Right lung (tissue), 10 donors: ENCODE measurements at places on chromosomes 11 and 22. TPM values are rescaled to one million over a fixed set of nuclear protein-coding genes. Genes with fewer than 3 reads are reported as not detected.

DNA sequence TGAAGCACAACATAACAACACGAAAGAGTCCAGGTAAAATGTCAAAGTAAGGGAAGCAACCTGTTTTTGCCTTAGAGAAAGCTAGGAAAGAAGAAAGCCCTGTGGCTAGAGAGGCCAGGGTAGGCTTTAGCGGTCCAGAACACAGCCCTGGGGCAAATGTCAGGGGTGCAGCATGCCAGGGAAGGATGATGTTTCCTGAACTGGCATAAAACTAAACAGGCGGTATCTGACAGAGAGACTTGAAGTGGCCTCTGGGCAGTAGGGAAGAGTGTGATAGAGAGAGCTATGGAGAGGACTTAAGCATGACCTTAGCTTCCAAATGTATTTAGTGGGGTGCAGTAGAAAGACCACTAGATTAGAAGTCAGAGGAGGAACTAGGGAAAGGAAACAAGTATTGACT lies 103.5 kb downstream of the KCNC1 start:
- no peak for DNase-seq

SNU13 gene
- 115 TPM for polyA plus RNA-seq

SUSD2 gene
- polyA plus RNA-seq = 21.8 TPM

ENTHD1 gene
- polyA plus RNA-seq = not detected
